Bone marrow (tissue), 2 donors: ENCODE measurements at places on chromosomes 3 and 15.

DNA sequence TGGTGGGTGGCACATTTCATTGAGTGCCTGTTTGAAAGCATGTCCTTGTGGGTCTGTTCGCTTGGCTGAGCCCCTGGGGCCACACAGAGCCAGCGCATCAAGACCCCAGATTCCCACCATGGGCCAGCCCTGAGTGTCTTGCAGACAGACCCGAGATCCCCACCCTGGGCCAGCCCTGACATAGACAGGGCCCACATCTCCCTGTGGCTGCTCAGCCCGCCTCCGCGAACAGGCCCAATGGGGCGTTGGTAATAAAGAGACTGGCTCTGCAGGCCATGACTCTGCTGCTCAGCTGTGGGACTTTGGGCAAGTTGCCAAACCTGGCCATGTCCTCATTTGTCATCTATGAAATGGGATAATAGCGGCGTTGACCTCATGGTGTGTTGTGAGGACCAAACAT lies 22.6 kb downstream of the FAH start:
- no peak for DNase-seq

DNA sequence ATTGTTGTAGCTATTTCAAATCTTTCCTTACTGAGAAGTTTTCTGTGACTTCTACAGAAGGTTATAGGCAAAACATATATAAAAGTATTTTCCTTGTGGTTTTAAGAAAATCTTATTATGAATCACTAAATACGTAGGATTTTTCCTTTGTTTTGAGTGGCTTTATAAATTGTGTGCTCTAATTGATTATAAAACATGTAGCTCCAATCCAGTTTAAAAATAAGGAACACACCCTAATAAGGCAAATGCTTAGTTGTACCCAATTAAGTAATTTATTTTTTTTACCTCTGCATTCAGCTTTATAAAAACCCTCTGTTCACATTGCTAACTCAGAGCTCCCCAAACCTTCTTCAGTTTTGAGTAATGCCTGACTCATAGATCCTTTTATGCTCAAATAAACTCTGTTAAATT lies 408.0 kb downstream of the NAALADL2 start:
- DNase-seq = no peak

- DNase-seq = no peak
These were observed 27.6 kb downstream of the RASA2 start for GRCh38 chr3:141514382-141514781.

GRCh38 chr3:59133311-59133710 lies 83.5 kb upstream of the CFAP20DC start:
- no peak for DNase-seq

DNA sequence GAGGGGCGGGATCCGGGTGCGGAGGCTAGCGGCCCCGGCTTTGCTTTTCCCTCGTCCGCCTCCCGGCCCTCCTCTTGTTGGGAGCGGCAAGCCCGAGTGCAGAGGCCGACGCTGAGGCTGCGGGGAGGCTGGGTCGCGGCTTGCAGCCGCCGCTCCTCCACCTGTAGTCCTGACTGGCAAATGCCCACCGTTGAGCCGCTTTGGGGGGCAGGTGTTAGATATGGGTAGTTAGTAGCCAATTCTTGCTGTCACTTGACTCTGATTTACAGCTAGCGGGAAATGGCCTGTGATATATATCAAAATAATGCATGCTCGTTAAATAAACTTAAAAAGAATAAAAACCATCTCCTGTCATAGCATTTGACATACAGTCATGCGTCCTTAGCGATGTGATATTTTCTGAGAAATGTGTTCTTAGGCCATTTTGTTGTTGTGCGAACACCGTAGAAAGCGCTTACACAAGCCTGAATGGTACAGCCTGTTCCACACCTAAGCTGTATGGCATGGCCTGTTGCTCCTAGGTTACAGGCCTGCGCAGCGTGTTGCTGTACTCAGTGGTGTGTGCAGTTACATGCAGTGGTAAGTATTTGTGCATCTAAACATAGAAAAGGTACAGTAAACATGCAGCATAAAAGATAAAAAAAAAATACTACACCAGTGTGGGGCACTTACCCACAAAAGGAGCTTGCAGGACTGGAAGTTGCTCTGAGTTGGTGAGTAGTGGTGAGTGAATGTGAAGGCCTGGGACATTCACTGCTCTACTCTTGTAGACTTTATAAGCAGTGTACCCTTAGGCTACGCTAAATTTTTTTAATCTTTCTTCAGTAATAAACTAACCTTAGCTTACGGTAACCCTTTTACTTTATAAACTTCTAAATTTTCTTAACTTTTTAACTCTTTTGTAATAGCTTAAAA lies 873 bp downstream of the CAPN7 start:
- no peak for DNase-seq

DNA sequence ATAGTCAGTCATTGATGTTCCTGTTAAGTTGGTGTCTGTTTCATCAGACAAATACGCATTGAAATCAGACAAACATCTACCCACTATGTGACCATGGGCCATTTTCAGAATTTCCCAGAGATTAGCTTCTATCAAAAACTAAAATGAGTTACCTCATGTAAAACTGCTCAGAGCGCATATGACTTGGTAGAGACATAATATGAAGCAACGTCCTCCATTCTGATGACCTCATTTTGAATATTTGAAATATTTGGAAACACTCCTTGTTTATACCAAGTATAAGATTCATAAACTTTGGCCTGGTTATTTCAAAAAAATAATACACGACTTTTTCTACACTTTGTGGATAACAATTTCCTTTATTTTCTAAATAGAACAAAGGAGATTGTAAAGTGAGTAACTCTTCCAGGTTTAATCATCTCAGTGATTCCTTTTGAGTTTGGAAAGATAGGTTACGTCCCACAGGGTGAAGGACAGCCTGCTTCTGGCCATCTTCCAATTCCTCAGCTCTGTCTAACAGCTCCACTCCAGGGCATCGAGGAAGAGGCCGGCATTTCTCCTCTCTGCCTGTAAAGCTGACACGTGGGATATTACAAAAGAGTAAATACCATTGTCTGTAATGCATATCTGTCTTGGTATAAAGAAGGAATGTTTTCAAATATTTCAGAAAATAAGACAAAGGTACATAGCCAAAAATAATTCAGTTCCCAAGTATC lies 122.6 kb downstream of the CADM2 start:
- DNase-seq = no peak

- no peak for DNase-seq
These were observed 46.3 kb downstream of the SYNM start for GRCh38 chr15:99151156-99151555.

DNA sequence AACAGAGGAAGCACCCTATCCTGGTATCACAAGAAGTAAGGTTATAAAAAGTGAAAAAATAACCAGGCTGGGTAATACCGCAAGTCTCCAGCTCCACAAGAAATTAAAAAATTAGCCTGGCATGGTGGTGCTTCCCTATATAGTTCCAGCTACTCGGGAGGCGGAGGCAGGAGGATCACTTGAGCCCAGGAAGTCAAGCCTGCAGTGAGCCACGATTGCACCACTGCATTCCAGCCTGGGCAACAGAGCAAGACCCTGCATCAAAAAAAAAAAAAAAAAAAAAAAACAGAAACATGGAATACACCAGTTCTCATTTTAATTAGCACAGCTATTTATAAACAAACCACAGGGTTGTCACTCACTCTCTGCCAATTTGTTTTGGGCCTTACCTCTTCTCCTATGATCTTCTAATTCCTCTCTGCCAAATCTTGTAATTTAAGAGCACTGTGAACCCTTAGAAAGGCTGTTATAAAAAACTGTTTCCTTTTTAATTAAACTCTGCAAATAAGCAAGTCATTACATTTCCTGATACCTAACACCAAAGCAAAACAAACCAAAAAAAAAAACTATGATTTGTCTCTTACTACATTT lies 22.6 kb downstream of the DCUN1D1 start:
- no peak for DNase-seq

GRCh38 chr3:138493804-138494606 lies 59.6 kb downstream of the ESYT3 start:
- no peak for DNase-seq

- DNase-seq = no peak
These were observed 340.8 kb upstream of the DPH6 start for GRCh38 chr15:35886765-35887164.

DNA sequence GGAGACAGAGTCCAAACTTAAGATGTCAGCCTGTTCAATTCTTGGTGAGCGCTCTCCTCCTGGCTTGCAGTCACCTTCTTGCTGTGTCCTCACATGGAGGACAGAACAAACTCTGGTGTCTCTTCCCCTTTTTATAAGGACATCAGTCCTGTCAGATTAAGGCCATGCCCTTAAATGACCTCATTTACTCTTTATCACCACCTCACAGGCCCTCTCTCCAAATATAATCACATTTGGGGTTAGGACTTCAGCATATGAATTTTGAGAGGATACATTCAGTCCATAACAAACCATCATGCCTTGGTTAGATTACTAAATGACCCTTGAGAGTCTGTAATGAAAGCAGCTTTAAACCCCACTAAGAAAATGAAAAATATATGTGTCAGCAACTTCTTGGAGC lies 175.2 kb downstream of the TAFA4 start:
- no peak for DNase-seq

GRCh38 chr15:79122391-79122790 lies 31.8 kb upstream of the RASGRF1 start:
- DNase-seq = no peak

GRCh38 chr15:93103823-93104222 lies 14.8 kb upstream of the RGMA start:
- DNase-seq = no peak
